ENCODE measurements at places on chromosomes 13 and 19.
A peak's percentile ranks its signal among the peaks of the same experiment; 100 is the strongest.

DNA sequence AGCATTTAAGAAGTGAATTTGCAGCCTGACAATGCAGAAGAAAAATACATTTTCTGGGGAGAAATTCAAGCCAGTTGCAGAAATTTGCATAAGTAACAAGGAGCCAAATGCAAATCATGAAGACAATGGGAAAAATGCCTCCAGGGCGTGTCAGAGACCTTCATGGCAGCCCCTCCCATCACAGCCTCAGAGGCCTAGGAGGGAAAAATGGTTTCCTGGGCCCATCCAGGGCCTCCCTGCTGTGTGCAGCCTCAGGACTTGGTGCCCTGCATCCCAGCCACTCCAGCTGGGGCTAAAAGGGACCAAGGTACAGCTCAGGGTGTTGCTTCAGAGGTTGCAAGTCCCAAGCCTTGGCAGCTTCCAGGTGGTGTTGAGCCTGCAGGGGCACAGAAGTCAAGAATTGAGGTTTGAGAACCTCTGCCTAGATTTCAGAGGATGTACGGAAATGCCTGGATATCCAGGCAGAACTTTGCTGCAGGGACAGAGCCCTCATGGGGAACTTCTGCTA is 16.7 kb upstream of the ITM2B start:
- DNase-seq = no peak

DNA sequence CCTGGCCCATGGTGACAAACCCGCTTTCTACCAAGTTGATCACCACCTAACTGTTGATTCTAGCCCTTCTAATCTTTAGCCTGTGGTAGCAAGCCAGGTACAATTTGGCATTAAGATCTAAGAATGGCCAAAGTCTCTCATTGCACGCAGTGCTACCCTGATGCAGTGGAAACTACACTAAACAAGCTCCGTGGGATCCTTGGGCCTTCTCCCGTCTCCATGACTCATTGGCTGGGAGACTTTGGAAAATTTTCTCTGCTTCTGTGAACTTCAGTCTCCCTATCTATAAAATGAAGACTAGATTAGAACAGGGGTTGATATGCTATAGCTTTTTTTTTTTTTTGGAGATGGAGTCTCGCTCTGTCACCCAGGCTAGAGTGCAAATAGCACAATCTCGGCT is 223.0 kb downstream of the TSHZ3 start:
- no peak for DNase-seq

- no peak for DNase-seq
Observed at GRCh38 chr13:39461685-39462266, 141.2 kb downstream of the LHFPL6 start.

DNA sequence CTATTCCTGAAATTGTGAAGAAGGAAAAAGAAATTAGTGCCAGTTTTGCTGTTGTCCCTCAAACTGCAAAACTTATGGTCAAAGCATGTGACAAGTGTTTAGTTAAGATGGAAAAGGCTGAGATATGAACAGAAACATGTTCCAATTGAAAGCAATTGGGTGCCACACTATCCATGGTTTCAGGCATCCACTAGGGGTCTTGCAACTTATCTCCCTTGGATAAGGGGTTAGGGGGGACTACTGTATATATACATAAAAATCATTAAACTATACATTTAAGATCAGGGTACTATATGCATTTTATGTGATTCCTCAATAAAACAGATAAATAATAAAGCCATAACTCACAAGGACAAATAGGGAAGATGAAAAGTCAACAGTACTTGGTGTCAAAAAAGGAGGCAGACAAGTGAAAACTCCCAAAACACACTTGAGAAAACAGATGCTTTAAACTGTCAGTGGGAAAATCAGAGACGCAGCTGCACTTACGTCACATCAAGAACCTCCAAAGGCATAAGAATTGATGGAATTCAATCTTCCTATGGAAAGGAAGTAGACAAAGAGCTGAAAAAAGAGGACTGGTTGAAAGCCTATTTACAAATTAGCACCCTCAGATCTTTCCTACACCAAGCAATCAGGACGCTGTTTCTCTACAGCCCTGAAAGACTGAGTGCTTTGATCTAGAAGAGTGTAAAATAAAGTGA is 8.1 kb downstream of the SPART start:
- no peak for DNase-seq

- peak; percentile 77 for DNase-seq
Observed at GRCh38 chr19:13212759-13213330, 62.6 kb downstream of the IER2 start.

DNA sequence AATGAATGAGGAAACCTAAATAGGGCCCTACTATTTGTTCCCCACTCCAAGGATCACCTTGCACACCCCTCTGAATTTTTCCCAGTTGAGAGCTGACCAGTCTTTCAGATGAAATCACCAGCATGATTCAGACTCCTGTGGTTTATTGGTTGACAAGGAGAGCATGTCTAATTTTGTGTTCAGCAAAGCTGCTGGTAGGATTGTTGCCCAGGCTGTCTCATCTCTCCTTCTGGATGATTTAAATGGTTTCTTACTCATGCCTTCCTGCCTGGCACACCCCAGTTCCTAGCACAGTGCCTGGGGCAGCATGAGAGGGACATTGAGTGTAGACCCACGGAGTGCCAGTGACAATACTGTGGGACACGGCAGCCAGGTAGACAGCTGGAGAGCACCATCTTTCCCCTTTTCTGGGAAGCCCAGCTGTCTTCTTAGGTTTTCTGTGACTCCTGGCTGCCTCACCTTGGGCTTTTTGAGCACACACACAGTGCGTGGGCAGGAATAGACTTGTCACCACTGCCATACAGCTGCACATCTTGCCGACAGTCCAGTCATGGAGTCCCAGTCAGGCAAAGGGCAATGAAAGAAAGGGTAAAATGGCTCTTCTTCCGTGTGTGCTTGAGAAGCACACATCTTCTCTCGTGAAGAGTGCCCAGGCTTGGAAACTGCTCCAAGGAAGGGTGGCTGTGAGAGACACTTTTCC is 12.3 kb downstream of the FGF9 start:
- no peak for DNase-seq

- no peak for DNase-seq
Observed at GRCh38 chr19:30167206-30167868, 204.8 kb upstream of the ZNF536 start.

- peak; percentile 26 for DNase-seq
Observed at GRCh38 chr19:5246554-5247155, 94.0 kb downstream of the PTPRS start.

DNA sequence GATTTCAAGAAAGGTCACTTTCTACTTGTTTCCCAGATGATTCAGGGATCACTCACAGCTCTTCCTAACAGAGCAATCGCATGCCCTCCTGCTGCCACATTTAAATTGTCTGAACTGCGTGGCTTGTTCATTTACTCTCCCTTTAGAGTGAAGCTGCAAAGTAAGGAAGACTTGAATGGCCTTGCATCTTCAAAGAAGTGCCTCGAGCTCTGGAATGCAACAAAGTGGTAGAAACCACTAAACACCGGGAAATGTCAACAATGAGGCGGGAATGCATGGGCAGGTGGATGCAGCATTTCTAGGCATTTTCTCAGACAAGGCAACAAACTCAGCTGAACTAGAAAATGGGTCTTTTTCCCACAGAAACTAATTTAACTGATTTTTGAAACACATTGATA is 10.3 kb upstream of the DACH1 start:
- DNase-seq = no peak

GRCh38 chr19:43546581-43546980 is 13.6 kb downstream of the ZNF575 start:
- no peak for DNase-seq

- DNase-seq = peak; percentile 19
Observed at GRCh38 chr13:49444524-49445395, 686 bp downstream of the SETDB2 start.

GRCh38 chr13:52651897-52652195 is 790 bp upstream of the SUGT1 start:
- DNase-seq = no peak

GRCh38 chr19:1085676-1086442 is 9.3 kb downstream of the POLR2E start:
- DNase-seq = no peak

DNA sequence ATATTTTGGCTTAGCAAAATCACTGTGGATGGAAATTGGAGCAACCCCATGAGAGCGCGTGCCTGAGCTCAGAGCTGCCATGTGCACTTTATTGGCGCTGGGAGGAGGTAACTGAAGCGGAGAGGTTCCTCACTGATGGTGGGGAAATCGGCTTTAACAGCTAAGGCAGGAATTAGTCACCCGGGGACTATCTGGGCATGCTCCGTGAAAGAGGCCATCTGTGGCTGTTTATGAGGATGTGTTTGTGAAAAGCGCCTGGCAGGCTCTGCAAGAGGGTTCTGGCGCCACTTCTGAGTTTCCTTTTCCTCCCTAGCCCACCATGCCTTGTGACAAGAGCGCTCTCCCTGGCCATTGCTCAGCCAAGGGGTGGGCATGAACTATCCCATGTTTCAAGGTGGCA is 815.6 kb downstream of the UQCRFS1 start:
- DNase-seq = no peak

Measured in activated naive CD4-positive, alpha-beta T cell treated with anti-CD3 and anti-CD28 coated beads, Interleukin-2, amount 50 U/mL, for 16 hours (primary cell).